BE2C (cell line): ENCODE measurements at places on chromosomes 1 and 21.

DNA sequence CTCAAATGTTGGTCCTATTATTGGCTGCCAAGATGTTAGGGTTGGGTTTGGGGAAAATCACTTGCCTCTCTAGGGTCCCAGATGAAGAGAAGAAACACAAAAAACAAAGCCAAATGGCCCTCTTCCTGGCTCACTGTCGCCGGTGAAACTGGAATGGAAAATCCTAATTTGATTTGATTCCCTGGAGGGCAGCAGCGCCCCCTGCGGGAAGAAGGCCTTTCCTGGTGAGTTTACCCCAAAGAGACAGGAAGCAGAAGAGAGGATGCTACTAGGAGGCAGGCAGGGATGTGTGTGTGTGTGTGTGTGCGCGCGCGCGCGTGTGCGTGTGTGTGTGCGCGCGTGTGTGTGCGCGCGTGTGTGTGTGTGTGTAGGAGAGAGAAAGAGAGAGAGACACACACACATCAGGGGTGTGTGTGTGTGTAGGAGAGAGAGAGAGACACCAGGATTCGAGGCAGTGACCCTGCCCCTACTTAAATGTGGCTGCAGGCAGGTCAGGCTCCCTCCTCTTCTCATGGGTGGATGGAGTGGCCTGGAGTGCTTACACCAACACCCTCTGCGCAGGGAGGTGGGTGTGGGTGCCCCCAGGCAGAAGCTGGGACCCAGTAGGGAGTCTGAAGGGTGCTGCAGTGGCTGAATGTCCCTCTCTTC is 3.1 kb upstream of the SELENON start:
- peak; percentile 80 for DNase-seq

DNA sequence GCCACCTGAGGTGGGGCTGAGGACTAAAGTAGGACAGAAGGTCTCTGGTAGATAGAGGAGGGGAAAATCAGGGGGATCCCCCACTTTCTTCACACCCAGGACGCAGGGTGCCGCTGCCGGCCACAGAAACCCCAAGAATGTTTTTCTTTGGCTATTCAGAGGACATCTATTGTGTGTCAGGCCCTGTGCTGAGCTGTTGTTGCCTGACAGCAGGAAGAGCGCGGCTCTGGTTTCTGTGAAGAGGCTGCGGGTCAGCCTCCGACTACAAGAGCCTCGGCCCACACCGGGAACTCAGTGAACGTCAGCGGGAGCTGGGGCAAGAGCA is 407 bp upstream of the PIGV start:
- DNase-seq, result no peak

- DNase-seq, result no peak
Observed at GRCh38 chr21:16865632-16866031, 647.2 kb upstream of the CXADR start.

- no peak for DNase-seq
Observed at GRCh38 chr1:228015276-228016180, 8.7 kb downstream of the WNT3A start.

DNA sequence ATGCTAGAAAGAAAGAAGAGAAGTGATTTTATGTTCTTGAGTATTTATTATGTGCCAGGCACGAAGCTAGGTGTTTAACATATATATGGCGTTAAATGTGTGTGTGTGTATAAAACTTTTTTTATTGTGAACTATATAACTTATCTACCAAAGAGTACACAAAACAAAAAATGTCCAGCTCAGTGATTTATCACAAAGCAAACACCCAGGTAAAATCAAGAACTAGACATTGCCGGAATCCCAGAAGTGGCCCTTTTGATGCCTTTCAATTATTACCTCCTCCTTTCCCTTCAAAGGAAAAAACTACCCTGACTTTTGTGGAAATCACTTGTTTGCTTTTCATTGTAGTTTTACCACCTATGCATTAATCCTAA is 40.5 kb upstream of the ZNF648 start:
- DNase-seq, result no peak

DNA sequence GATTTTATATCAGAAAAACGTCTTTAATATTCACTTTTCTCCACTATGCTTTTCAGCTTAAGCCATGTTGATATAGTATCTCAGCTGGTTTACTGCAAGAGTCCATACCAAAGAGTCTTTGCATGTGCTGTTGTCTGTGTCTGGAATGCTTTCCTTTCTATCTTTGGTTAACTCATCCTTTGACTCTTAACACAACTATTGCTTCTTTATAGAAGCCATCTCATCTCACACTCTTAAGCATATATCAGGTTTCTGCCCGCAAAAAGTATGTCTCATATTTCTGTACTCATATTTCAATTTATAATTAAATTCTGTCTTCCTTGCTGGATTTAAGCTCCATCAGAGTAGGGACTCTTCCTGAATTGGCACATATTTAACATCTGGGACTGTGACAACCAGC is 220.9 kb upstream of the KCNK2 start:
- no peak for DNase-seq

DNA sequence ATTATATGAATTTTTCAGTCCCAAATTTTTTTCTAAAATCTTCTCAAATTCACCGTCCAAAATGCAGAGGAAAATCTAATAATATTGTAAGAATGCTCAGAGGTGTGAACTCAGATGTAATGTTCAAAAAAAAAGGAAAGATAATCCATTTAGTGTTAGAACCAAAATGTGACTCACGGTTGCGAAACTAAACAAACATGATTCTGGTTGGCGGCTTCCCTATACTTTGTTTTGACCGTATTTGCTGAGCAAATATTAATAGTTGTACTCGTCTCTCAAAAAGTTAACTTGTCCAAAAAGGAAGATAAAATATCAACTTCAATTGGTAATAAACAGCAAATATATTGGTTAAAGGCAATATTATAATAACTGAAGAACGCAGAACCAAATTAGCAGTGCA is 34.4 kb downstream of the ZSWIM5 start:
- no peak for DNase-seq

- DNase-seq, result no peak
Observed at GRCh38 chr1:39596163-39596562, 19.6 kb upstream of the PABPC4 start.

GRCh38 chr1:16012590-16013219 is 5.1 kb downstream of the HSPB7 start:
- peak; percentile 63 for DNase-seq

GRCh38 chr1:88741413-88741812 is 57.3 kb downstream of the PKN2 start:
- no peak for DNase-seq

DNA sequence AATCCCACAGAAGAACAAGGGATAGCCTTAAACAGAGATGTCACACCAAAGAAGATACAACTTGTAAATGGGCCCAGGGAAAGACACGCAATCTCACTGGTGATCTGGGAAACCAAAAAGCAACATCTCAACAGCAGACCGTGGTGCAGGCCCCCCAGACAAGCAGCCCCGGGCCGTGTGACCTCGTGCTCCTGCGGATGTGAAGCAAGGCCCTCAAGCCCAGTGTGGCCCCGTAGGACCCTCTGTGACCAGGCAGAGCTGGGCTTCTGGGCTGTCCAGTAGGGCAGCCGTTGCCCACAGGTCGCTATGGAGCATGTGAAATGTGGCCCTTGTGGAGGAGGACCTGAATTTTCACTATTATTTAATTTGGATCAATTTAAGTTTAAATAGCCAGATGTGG is 34.9 kb upstream of the TMEM52 start:
- no peak for DNase-seq

GRCh38 chr1:81224222-81224621 is 576.5 kb upstream of the ADGRL2 start:
- no peak for DNase-seq

- no peak for DNase-seq
Observed at GRCh38 chr1:30701258-30701633, 22.1 kb downstream of the MATN1 start.

DNA sequence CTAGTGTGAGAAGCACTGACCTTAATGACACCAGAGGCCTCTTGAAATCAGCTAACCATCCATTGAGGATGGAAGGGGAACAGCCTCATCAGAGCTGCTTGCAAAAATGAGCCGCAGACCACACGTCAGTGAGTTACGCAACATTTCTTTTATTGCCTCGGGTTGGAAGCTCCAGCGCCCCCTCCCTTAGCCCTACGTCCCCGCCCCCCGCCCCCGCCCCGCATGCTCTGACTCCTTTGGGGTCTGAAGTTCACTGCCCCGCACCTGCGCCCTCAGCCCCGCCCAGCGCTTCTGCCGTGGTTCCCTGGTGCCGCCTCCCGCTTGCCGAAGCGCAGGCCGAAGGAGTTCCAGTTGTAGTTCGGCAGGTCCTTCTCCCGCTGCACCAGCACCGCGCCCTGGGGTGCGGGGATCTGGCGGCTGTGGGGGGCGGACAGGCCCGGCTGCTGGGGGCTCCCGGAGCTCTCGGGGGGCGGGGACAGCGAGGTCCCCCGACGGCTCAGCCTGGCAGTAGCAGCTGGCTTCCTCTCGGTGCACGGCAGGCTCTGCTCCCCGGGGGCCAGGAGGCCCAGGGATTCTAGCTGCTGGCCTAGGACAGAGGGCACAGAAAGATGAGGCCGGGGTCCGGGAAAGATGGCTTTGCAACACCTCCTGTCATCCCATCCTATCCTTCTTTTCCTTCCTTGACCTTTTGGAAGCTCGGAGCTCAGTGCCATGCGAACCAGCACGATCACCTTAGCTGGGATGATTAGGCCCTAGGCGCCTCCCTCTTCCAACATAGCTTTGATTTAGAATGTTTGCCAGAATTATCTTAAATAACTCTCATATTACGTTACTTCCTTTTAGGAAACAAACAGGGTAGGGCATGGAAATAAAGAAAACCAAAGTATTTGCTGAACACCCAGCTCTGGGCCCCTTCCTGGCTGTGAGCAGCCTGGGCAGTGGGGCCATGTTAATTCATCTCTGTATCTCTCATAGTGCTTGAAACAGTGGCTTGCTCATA is 5.8 kb downstream of the KISS1 start:
- DNase-seq, result peak; percentile 33

DNA sequence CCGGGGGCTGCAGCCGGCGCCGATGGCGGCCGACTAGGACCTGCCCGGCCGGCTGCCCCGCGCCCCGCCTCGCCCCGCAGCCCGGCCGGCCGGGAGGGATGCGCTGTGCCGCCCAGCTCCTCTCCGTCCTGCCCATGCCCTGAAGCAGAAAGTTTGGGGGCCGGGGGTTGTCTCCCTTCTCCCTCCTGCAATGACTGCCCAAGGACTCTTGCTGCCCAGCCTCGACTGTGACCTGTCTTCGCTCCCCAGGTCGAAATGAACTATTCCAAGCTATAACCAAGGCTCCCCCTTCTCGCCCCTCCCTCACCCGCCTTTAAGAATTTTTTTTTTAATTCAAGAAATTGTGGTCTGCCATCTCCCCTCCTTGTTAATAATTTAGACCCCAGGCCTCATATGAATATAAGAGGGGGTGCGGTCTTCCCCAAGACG is 361 bp downstream of the TMCC2 start:
- DNase-seq, result no peak

DNA sequence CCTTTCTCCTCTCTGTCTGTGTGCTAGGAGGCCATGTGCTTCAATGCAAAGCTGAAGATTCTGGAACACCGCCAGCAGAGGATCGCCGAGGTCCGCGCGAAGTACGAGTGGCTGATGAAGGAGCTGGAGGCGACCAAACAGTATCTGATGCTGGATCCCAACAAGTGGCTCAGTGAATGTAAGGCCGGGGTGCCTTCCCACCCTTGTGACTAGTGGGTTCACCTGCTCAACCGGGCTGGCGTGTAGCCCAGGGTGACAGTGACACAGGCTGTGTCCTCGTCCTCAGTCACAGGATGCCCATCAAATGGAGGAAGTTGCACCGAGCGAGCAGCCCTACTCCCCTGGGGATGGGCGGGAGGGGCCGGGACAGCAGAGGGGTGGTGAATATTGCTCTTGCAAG is 544.1 kb downstream of the KIF26B start:
- peak; percentile 55 for DNase-seq

GRCh38 chr21:26686278-26686677 is 113.2 kb upstream of the CYYR1 start:
- peak; percentile 67 for DNase-seq

GRCh38 chr1:10835822-10836421 is 39.5 kb upstream of the CASZ1 start:
- peak; percentile 79 for DNase-seq

GRCh38 chr1:90990779-90991178 is 31.1 kb downstream of the ZNF644 start:
- DNase-seq, result no peak

DNA sequence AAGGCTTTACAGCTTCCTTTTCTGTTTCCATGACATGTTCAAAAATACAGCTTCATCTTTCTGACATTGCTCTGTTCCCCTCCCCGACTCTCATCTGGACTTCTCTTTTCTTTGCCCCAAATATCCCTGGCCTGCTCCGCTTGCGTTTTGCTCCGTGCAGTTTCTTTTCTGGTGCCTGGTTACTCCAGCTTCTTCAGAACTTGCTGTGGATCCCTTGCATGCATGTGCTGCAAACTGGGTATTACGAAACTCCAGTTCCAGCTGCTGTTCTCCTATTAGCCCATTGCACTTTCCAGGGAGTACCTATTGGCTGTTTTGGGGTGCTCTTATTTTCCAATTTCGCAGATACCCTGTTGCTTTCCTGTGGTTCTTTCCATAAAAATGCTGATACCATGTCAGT is 9.9 kb upstream of the NDC1 start:
- no peak for DNase-seq

DNA sequence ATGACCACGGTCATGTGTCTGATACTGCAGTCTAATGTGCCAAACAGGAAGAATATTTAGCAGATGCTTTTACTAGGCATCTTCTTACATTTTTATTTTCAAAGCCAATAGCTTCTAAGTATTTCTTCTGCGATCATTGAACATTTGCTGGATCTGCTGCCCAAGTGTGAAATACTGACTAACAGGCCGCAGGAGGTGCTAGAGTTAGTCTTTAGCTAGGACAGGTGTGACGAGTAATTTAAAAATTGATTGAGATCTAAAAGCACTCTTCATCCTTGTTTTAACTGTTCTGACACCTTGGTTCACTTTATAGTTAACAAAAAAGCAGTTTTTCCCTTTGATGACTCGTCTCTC is 748 bp upstream of the FAM78B start:
- DNase-seq, result no peak

- DNase-seq, result no peak
Observed at GRCh38 chr1:2312160-2312514, 79.2 kb downstream of the MORN1 start.

GRCh38 chr1:248906009-248906752 is at the start of gene PGBD2:
TSS of gene PGBD2 (plus strand) at chr1:248906235. CDS start at chr1:248913863, 7,628 bp downstream.
- peak; percentile 97 for DNase-seq

GRCh38 chr1:9675393-9675792 is 23.9 kb downstream of the PIK3CD start:
- no peak for DNase-seq

DNA sequence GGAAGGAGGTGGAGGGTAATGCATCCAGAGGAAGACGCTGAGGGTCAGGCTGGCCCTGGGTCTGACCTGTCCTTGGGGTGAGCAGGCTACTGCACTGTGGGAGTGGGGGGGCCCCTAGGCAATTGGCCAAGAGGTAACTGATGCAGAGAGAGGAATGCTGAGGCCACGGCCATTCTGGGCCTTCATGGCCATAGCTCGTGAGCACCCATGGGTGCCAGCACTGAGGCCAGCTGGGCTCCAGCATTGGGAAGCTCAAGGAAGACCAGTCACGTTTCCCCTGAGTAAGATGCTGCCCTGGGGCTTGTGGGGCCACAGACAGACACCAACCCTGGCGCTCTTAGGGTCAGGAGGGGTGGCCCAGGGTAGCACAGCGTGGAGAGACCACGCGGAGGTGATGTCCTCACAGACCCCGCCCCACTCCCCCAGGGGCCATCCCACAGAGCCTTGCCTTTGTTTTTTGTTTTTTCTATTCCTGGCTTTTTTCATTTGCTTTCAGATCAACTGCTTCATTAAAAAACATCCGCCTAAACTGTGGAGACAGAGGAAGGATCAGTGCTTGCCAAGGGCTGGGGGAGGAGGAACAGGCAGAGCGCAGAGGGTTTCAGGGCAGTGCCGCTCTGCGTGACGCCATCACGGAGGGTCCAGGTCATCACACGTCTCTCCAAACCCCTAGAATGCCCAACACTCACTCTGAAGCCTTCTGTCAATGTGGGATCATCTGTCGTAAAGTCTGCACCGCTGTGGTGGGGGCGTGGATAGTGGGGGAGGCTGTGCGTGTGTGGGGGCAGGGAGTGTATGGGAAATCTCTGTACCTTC is 61.1 kb downstream of the SIK1 start:
- DNase-seq, result no peak
